CD14-positive monocyte (primary cell): ENCODE measurements at places on chromosomes 12 and 14. TPM values are rescaled to one million over a fixed set of nuclear protein-coding genes. Genes with fewer than 3 reads are reported as not detected.

DNA sequence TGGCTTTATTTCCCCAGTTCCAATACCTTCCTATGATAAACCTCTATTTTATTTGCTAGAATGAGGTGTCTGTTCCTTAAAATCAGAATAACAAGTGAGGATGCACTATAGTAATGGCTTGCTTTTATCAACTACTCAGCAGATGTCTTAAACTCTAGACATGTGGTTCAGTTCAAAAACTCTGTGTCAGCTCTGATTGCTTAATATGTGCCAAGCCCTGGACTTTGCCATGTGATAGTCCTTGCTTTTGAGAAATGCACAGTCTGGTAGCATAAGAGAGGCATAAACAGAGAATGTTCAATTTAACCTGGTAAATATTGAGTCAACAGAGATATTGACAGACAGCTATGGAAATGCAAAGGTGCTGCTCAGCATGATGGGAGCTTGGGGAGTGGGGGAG, 254.8 kb downstream of the PDZRN4 start:
- DNase-seq = no peak
- no peak overlapping the region for H3K4me3 ChIP-seq
- H3K36me3 ChIP-seq = no peaks in the 10 kb centered on the region
- H3K27me3 ChIP-seq = no peaks in the 10 kb centered on the region
- H3K4me1 ChIP-seq = no peaks in the 10 kb centered on the region
- H3K27ac ChIP-seq = no peak overlapping the region

BRMS1L gene
- polyA plus RNA-seq = 1.7 TPM

WDR89 gene
- polyA plus RNA-seq = 0.59 and 2.2 TPM in 2 replicates

SLCO1B1 gene
- polyA plus RNA-seq = not detected in 2 replicates

- no peak for DNase-seq
- H3K4me1 ChIP-seq = no peaks in the 10 kb centered on the region
- H3K27me3 ChIP-seq = no peaks in the 10 kb centered on the region
- no peak overlapping the region for H3K27ac ChIP-seq
Observed at GRCh38 chr12:105775343-105775742, 363.4 kb downstream of the NUAK1 start.

- no peak overlapping the region for H3K27ac ChIP-seq
- H3K4me3 ChIP-seq = peak overlapping the region; percentile 91
- no peaks in the 10 kb centered on the region for H3K27me3 ChIP-seq
- peaks cover 34% of the 10 kb centered on the region for H3K4me1 ChIP-seq
- peaks cover 39% of the 10 kb centered on the region for H3K36me3 ChIP-seq
Observed at GRCh38 chr14:24234095-24235005, 1.6 kb downstream of the GMPR2 start.

TRAF3 gene
- polyA plus RNA-seq = 12.0 TPM

DNA sequence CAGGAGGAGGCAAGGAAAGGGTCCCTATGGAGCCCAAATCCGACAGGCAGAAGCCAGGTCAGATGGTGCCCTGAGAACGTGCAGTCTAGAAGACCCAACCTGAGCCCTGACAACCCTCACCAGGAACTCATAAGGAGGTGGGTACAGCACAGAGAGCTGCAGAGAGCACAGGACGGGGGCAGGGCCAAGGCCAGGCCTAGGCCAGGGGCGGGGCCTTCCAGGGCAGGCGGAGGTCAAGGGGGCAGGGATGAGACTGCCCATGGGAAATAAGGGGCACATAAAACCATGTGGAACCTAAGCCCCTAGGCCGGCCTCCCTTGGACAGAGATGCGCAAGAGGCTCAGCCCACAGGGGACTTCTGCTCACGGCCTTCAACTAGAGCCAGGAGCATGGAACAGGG, 45.1 kb downstream of the SSH1 start:
- H3K36me3 ChIP-seq = peaks cover 68% of the 10 kb centered on the region
- H3K4me3 ChIP-seq = no peak overlapping the region
- DNase-seq = no peak
- H3K4me1 ChIP-seq = no peaks in the 10 kb centered on the region
- H3K27ac ChIP-seq = no peak overlapping the region
- no peaks in the 10 kb centered on the region for H3K27me3 ChIP-seq

DNA sequence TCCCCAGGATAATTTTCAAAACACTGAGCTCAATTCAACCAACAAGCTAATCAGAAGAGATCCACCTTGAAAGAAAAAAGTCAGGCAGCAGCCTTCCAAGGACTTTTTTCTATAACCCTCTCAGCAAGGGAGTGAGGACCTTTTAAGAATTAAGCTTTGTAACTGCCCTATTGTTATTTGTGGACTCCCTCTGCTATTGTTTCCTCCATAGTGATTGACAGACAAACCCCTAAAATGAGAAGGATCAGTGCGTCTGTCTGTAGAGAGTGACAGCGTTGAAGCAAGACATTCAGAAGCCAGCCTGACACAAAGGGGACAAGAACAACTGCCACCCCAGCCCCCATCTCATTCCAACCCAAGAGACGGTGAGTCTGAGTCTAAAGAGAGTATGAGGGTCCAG, 30.3 kb upstream of the BTG1 start:
- no peak for DNase-seq
- no peaks in the 10 kb centered on the region for H3K27me3 ChIP-seq
- H3K4me1 ChIP-seq = no peaks in the 10 kb centered on the region

GRCh38 chr14:59275668-59276067, 87.2 kb downstream of the DAAM1 start:
- no peak overlapping the region for H3K27ac ChIP-seq
- H3K4me1 ChIP-seq = no peaks in the 10 kb centered on the region
- H3K27me3 ChIP-seq = no peaks in the 10 kb centered on the region
- DNase-seq = peak; percentile 35
- H3K36me3 ChIP-seq = no peaks in the 10 kb centered on the region

NOS1 gene
- polyA plus RNA-seq = not detected in 2 replicates

- H3K27ac ChIP-seq = no peak overlapping the region
- DNase-seq = no peak
- no peaks in the 10 kb centered on the region for H3K36me3 ChIP-seq
Observed at GRCh38 chr12:67434671-67435370, 165.7 kb downstream of the CAND1 start.
